ENCODE measurements at places on chromosomes 4 and X.
A peak's percentile ranks its signal among the peaks of the same experiment; 100 is the strongest.

- DNase-seq, result no peak
These were observed 331 bp downstream of the SETD7 start for GRCh38 chr4:139555705-139556070.

DNA sequence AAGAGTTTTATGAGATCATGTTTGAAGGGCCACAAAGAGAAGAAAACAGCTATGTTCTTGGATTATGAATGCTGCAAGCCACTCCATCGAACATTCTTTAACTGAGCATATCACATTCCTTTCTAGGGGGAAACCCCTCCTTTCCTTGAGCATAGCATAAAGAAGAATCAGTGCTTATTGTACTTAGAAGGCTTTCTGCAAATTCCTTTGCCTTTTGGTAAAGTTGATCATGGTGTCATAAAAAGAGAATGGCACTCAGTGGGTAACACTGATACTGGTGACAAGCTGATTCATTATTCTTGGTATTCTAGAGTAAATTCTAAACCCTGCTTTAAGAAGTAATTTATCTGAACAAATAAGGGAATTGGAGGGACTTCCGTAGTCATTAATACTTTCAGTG is 88.5 kb upstream of the GPR34 start:
- DNase-seq, result no peak

GRCh38 chrX:49079489-49080428 is at the start of gene WDR45:
Gene WDR45 (minus strand): TSS chrX:49079887. CDS start chrX:49078095, 1,792 bp downstream.
- peak; percentile 37 for DNase-seq

DNA sequence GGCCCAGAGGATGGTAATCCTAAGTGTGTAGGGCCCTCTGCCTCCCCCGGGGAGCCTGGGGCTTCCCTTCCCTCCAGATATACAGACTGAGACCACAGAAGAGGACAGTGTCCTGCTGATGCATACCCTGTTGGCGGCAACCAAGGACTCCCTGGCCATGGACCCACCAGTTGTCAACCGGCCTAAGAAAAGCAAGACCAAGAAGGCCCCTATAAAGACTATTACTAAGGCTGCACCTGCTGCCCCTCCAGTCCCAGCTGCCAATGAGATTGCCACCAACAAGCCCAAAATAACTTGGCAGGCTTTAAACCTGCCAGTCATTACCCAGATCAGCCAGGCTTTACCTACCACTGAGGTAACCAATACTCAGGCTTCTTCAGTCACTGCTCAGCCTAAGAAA is 1.9 kb downstream of the TRO start:
- DNase-seq, result no peak

GRCh38 chr4:109801895-109802319 is at the start of gene CFI:
Gene CFI (minus strand): TSS chr4:109801999. CDS start chr4:109801971, 28 bp downstream.
- DNase-seq, result no peak

- no peak for DNase-seq
These were observed 161.3 kb downstream of the FNIP2 start for GRCh38 chr4:158929939-158930638.

DNA sequence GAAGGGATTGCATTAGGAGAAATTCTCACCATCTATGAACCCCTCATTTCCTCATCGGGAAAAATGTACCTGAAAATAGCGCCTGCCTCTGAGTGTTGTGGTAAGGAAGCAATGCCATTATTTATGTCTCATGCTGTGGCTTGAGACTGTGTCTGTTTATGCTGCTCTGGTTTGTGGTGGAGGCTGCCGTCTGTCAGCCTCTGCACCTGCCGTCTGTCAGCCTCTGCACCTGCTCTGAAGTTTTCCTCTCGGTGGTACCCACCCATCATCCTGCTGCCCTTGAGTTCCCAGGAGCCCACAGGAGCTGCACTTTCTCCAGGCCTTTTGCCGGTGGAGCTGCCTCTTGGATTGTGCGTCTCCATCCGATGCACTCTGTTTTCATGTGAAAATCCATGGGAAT is 68.5 kb upstream of the PPP2R3B start:
- DNase-seq, result no peak

GRCh38 chrX:51395810-51396728 is 63.4 kb downstream of the NUDT10 start:
- DNase-seq, result peak; percentile 13

- no peak for DNase-seq
These were observed 187.3 kb upstream of the PACRGL start for GRCh38 chr4:20512985-20513384.

DNA sequence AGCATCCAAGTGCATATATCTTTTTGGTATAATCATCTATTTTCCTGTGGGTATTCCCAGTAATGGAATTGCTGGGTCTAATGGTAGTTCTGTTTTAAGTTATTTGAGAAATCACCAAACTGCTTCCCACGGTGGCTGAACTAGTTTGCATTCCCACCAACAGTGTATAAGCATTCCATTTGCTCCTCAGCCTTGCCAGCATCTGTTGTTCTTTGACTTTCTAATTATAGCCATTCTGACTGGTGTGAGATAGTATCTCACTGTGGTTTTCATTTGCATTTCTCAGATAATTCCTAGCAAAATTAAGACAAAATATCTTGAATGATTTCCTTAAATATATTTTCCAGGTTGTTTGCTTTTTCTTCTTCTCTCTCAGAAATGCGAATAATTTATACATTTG is 341.1 kb downstream of the GBA3 start:
- DNase-seq, result no peak

GRCh38 chr4:16765546-16765945 is 132.9 kb downstream of the LDB2 start:
- DNase-seq, result no peak

DNA sequence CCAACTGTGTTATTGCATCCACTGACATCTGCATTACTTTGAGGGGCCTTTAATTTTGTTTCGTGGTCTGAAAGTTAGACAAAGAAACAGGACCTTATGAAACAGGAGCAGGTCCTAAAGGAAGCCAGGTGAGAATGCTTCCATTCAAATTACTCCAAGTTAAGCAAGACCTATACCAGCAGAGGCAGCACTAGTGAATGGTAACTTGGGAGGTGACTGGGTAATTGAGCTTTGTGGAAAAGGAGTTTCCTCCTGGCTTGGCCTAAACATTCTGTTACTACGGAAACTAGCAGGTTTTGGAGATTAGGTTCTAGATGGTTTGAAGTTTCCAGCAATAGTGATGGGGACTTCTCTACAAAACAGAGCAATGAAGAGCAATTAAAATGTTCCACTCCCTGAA is 173.5 kb downstream of the NKX6-1 start:
- no peak for DNase-seq

- DNase-seq, result no peak
These were observed 58.0 kb downstream of the ENPEP start for GRCh38 chr4:110533940-110534339.

DNA sequence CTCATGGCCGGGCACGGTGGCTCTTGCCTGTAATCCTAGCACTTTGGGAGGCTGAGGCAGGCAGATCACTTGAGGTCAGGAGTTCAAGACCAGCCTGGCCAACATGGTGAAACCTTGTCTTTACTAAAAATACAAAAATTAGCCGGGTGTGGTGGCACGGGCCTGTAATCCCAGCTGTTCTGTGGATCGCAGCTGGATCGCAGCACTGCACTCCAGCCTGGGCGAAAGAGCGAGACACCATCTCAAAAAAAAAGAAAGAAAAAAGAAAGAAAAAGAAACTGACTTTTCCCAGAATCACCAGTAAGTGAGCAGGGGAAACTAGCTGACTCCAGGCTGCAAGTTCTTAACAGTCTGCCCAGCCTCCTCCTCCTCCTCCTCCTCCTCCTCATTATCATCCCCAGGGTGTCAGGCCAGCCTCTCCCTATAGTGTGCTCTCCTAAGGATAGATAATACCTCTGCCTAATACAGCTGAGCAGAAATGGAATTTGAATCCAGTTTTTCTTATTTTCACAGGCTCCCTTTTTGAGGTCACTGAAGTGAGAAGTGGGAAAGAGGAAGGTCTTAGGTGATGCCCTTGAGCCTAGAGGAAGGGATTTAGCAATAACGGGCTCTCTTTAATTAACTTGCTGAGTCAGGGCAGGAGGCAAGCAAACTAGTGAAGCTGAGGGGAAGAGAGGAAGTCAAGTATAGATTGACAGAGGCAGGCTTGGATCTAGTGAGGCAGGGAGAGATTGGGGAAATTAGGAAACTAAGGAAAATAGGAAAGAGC is 11.8 kb upstream of the ELF2 start:
- DNase-seq, result no peak

DNA sequence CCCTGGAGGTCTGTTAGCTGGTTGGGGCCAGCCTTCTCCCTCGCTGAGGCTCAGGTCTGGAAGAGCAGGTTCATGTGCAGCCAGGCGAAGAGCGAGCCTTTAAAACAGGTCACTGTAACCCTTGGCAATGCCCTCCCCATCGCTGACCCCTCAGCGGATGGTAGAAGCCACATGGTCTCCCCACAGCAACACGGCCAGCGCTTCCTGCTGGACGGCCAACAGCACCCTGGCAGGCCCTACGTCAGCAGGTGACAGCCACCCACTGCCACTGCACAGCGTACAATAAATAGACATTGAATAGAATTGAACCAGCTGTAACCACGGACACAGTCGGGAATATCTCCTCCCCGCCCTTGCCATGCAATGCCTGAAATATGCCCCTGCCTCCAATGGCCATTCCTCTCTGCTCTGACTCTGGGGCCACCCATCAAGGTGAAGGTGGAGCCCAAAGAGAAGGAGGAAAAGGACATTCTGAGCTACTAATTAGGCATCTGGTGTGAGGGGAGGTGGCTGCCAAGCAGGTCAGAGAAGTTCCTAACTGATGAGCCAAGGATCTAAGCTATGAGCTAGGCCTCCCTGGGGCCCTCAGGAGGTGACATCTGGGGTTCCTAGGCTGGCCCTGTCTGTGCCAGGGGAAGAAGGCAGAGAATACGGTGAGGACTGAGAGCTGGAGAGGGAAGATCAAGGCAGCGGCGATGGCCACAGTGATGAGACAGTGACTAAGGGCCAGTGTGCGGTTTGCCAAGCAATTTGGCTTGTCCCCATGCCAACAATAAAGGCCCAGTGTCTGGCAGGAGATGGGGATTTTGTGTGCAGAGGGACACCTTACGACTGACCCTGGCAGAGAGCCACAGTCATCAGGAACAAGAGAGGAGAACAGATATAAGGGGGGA is 202.3 kb downstream of the BCOR start:
- no peak for DNase-seq

DNA sequence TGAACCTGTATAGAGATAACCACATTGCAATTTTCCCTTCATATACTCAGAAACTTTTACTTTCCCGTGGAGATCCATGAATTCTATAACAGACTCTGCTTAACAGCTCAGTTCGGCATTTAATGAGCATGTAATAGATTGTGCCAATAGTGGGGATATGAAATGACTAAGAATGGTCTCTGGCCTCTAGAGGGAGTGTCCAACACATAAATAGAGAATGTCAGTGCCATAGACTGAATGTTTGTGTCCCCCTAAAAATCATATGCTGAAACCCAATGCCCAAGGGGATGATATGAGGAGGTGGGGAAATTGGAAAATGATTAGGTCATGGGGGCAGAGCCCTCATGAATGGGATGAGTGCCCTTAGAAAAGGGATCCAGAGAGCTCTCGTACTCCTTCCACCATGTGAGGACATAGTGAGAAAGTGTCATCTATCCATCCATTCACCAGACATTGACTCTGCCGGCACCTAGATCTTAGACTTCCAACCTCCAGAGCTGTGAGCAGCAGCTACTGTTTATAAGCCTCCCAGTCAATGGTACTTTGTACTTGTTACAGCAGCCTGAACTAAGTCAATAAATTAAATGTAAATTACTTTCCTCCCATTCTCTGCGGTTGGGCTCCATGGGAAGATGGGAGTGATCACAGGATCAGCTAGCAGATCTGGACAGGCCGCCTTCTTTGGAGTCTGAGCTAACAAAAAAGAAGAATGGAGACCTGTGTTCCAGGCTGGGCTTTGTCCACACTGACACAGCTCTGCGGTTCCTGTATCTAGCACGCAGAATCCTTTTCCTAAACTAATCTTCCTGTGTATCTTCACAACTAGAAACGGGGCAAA is 28.1 kb upstream of the HPSE start:
- DNase-seq, result no peak

DNA sequence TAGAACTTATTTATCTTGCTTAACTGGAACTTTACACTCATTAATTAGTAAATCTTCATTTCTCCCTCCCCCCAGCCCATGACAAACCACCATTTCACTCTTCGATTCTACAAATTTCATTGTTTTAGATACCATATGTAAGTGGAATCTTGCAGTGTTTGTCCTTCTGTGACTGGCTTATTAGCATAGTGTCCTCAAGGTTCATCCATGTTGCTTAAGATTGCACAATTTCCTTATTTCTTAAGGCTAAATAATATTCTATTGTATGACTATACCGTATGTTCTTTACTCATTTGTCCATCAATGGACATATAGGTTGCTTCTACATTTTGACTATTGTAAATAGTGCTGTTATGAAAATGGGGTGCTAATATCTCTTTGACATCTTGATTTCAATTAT is 24.5 kb upstream of the RNF212 start:
- no peak for DNase-seq

DNA sequence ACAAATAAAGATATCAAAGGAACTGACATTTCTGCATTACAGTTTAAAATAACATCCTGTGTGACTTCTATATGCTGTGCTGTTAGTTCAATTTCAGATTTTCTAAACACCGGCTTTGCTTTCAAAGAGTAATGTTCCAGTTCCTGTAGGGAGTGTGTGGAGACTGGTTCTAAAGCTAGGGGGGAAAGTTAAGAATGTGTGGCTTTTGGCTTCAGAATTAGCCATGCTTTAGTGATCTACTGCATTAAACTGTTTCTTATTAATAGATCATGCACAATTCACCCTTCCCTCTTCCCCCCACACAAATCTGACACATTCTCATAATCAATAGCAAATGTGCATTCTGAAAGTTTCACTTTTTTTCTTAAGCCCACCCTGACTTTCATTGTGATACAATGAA is 32.0 kb upstream of the DKK2 start:
- DNase-seq, result no peak

DNA sequence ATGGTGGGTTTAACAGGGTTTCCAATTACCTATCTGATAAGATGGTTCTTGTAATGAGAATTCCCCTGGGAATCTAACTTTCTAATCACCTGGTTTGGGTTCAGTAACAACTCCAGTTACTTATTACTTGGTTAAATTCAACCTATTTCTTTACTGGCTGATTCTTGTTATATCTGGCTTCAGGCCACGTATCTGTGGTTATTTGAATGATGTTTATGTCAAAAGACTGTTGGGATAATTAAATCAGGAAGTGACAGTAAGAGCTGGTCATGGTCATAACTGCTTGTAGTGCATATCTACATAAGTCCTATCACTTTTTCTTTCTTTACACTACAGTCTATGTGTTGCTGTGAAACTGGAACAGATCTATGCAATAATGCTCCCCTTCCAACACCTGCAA is 108.1 kb downstream of the MID1 start:
- no peak for DNase-seq

- DNase-seq, result no peak
These were observed 61.5 kb downstream of the AMOT start for GRCh38 chrX:112779139-112779538.

DNA sequence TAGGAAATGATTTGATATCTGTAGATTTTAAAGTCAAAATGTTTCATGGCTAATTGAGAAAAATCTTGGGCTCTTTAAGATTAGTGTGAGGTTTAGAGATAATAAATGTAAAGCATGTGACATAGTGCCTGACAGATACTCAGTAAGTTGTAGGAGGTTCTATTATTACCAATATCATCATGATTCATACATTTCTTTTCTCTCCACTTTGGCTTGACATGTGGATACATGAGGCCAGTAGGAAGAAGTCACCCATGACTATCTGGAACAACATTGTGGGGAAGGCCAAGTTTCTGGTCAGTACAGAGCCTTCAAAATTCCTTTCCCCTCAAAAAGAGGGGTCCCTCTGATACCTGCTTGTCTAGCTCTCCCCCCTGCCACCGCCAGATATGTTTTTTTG is 91.2 kb upstream of the SORBS2 start:
- no peak for DNase-seq

- DNase-seq, result no peak
These were observed 58.5 kb downstream of the ASMT start for GRCh38 chrX:1673337-1673736.

- DNase-seq, result no peak
These were observed 24.9 kb downstream of the CEP135 start for GRCh38 chr4:55973650-55974049.

Measured in stimulated activated CD4-positive, alpha-beta T cell treated with anti-CD3 and anti-CD28 coated beads, Interleukin-1b, Interleukin-23, amount 100 ng/mL, for 1 hour (primary cell).